ENCODE measurements at places on chromosomes 12 and 14. TPM values are rescaled to one million over a fixed set of nuclear protein-coding genes. Genes with fewer than 3 reads are reported as not detected.

The PGF gene
- 7.0 TPM for total RNA-seq

The LUM gene
- 130 TPM for total RNA-seq

The CIROP gene
- total RNA-seq, result not detected

The MANSC4 gene
- total RNA-seq, result not detected

The CIDEB gene
- total RNA-seq, result 6.6 TPM

The CDKL1 gene
- 4.6 TPM for total RNA-seq

The SRRM4 gene
- not detected for total RNA-seq

The NFE2 gene
- total RNA-seq, result 1.1 TPM

The KCNA1 gene
- not detected for total RNA-seq

The LGR5 gene
- 0.31 TPM for total RNA-seq

The MAP3K9 gene
- total RNA-seq, result 3.2 TPM

The SLC39A5 gene
- not detected for total RNA-seq

The DCN gene
- 994 TPM for total RNA-seq

The TBC1D30 gene
- total RNA-seq, result 0.48 TPM

The ASIC1 gene
- total RNA-seq, result 1.4 TPM

The DLK1 gene
- total RNA-seq, result not detected

The FAM90A1 gene
- total RNA-seq, result not detected

The GOLT1B gene
- total RNA-seq, result 16.9 TPM

The GPR84 gene
- total RNA-seq, result not detected

The KERA gene
- not detected for total RNA-seq

The YBX3 gene
- total RNA-seq, result 612 TPM

The TAS2R10 gene
- total RNA-seq, result not detected

The INSM2 gene
- total RNA-seq, result not detected

The SMCO2 gene
- total RNA-seq, result not detected

The EGLN3 gene
- 35.5 TPM for total RNA-seq

The KCNC2 gene
- not detected for total RNA-seq

The HOXC5 gene
- total RNA-seq, result not detected

The KRT4 gene
- total RNA-seq, result not detected

The PIWIL1 gene
- total RNA-seq, result not detected

The ARHGAP9 gene
- total RNA-seq, result 3.4 TPM

The PUS1 gene
- 5.0 TPM for total RNA-seq

The MEG3 gene
- total RNA-seq, result 9.5 TPM

The PTCSC3 gene
- total RNA-seq, result not detected

The CLEC2A gene
- total RNA-seq, result not detected

The NR4A1 gene
- total RNA-seq, result 238 TPM

The CMA1 gene
- not detected for total RNA-seq

The ZFHX2 gene
- total RNA-seq, result 0.59 TPM

The CD163 gene
- 43.3 TPM for total RNA-seq

The PROX2 gene
- total RNA-seq, result not detected

The SMARCC2 gene
- total RNA-seq, result 45.0 TPM

The EFS gene
- total RNA-seq, result 6.3 TPM

The PTHLH gene
- 67.6 TPM for total RNA-seq

The EIF5 gene
- 175 TPM for total RNA-seq

The AMIGO2 gene
- total RNA-seq, result 5.8 TPM

The MMP19 gene
- 7.7 TPM for total RNA-seq
